ENCODE measurements at places on chromosomes 16 and 17.

- DNase-seq: no peak
Observed at GRCh38 chr16:67943619-67944504, at the start of gene LCAT. Gene LCAT, minus strand, starts transcription at chr16:67944120. Its CDS starts 19 bp downstream, at chr16:67944101.

DNA sequence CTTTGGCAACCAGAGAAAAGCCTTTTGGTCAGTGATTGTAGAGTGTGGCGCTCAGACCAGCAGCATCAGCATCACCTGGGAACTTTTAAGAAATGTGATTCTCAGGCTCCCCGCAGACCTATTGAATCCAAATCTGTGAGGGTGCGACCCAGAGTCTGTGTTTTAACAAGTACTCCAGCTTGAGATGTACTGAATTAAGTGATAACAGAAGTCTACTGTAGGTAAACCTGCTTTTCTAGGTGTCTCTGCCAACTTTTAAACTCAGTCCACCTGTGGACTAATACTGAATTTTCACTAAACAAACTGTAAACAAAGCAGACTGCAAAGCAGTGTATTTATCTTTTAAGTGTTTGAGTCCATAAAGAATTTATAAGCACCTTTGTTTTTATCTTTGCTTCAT is 43.6 kb downstream of the NUP93 start:
- DNase-seq: no peak

- no peak for DNase-seq
Observed at GRCh38 chr17:9948928-9949327, 43.9 kb upstream of the RCVRN start.

GRCh38 chr16:72159386-72159785 is 12.6 kb downstream of the PMFBP1 start:
- no peak for DNase-seq

DNA sequence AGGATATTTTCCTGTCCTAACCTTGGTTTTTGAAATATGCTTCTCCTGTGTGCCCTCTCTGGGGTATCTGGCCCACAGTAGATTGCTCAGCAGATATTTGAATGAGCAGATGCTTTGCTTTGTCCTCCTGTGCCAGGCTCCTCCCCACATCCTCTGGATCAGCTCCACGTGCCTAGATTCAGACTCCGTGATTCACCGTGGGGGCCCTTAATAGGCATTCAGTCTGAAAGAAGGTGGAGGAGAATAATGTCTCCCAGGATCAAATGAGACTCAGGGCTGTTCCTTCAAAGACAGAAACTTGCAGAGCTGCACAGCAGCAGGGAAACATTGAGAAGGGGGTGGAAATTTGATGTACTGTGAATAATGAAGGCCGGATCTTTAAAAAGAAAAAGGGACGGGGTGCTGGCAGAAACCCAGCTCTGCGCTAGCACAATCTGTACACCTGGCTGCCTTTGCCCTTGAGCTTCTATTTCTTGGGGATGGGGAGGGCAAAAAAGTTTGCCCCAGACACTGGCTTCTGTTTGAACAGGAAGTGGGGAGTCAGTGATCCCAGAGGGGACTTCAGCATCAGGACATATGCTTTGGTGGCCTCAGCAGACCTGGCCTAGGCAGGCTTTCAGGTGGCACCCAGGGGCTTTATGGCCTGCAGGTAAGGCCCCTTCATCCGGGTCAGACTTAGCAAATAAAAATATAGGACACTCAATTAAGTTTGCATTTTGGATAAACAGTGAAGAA is 15.9 kb upstream of the SLC12A3 start:
- DNase-seq: no peak

- no peak for DNase-seq
Observed at GRCh38 chr17:70621566-70621965, 452.2 kb downstream of the KCNJ2 start.

GRCh38 chr16:73095885-73096421 is 48.0 kb upstream of the ZFHX3 start:
- no peak for DNase-seq

DNA sequence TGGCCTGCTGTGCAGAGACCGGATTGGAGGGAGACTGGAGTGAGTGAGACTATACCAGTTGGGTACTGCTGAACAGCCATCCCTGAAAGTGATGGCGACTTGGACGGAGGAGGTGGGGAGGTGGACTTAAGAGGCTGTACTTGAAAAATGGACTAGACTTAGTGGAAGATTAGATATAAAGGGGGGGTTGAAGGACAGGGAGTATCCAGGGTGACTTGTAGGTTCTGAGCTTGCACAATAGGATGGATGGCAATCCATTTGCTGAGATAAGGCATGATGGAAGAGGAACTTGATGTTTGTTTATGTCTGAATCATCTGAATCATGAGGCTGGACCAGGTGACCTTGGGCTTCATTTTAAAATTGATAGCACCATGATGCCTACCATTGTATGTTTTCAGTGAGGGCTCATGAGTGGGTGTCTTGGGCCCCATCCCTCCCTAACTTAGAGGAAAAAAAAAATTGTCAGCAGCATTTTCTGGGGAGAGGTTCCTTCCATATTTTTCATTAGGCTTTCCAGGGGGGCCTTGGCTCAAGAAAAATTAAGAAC is 41.2 kb downstream of the PRKCA start:
- DNase-seq: no peak

DNA sequence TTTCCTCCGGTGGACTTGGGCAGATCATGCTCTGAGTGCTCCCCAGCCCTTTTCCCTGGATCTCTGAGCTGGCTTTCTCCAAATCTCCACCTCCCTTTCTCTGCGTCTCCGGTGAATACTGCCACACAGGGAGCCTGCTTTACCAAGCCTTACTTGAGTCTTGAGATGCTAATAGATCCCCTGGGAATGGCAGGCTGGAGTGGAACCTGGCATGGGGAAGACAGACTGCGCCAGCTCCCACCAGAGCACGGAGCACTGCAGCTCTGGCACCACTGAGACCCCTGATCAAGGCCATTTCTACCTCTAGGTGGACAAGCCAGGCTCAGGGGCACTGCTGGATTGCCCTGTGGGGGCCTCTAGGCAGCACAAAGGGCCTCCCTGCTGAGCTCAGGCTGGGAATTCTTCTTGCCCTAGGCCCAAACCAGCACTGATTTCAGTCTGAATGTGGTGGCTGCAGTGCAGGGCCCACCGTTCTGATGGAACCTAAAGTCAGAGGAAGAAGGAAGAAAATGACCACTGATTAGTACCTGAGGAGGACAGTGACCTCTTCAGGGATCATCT is 74.3 kb upstream of the CRHR1 start:
- DNase-seq: no peak
